Esophagus squamous epithelium (tissue), 5 donors: ENCODE measurements at places on chromosomes 5 and 9. TPM values are rescaled to one million over a fixed set of nuclear protein-coding genes. Genes with fewer than 3 reads are reported as not detected.

The NR2F1 gene
- total RNA-seq, result 3.6 TPM

GRCh38 chr5:138832218-138832617 is 42.9 kb downstream of the LRRTM2 start:
- no peaks in the 10 kb centered on the region for H3K36me3 ChIP-seq
- no peak overlapping the region for H3K27ac ChIP-seq
- no peak for DNase-seq
- H3K4me3 ChIP-seq, result no peak overlapping the region
- H3K4me1 ChIP-seq, result no peaks in the 10 kb centered on the region
- no peaks in the 10 kb centered on the region for H3K27me3 ChIP-seq

DNA sequence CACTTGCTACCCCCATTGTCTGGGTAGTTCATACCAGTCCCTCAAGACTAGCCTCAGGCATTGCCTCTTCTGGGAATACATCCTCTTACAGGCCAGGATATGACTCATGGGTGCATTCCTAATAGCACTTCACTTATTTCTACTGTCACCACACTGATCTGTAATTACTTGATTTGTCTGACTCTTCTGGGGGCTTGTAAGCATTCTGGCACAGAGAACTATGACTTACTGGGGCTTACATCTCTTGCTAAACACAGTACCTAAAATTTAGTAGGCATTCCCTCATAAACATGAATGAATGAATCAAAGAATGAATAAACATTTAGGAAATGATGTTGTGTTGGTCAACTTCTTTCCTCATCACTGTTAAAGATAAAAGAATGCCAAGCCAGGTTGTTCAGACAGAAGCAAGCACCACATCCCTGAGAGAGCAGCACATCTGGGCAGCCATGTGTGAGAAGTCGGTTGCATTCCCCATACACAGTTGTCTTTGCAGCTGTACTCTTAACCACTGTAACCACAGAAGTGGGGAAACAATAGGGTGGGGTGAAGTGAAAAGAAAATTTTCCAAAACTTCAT is 27.6 kb downstream of the IL7R start:
- H3K27ac ChIP-seq, result no peak overlapping the region
- peaks cover 6% of the 10 kb centered on the region for H3K4me1 ChIP-seq
- DNase-seq, result no peak
- no peak overlapping the region for H3K4me3 ChIP-seq

DNA sequence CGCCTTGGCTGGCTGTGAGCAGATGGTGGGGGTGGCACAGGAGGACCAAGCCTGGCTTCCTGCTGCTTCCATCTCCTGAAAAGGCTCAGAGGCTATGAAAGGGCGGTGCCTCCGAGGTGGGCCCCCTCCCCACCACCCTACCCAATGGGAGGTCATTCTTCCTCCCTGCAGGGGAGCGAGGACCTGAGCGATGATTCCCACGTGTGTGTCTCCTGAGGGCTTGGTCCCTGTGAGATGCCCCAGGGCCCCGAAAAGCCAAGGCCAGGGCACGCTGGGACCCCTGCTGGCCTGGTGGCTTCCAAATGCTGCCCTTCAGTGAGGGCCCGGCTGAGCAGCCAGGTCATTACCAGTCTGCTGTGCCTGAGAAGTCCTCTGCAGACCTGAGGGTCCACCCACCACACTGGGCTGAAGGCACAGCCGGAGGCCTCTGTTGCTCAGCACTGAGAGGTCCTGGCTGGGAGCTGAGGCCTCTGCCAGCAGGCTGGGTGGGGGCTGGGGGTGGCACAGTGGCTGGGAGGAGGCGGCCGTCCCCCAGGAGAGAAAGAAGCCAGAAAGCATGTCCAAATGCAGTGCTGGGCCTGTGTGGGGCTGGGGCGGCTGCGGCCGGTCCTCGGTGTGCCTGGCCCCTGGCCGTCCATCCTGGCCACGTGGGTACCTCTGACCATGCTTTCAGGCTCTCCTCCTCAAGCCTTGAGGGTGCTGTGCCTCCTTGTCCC is 14.0 kb upstream of the SLC6A19 start:
- H3K27ac ChIP-seq, result no peak overlapping the region
- no peak overlapping the region for H3K4me3 ChIP-seq
- H3K36me3 ChIP-seq, result no peaks in the 10 kb centered on the region

- no peaks in the 10 kb centered on the region for H3K27me3 ChIP-seq
- no peak overlapping the region for H3K27ac ChIP-seq
- DNase-seq, result no peak
- no peaks in the 10 kb centered on the region for H3K36me3 ChIP-seq
These were observed 29.5 kb upstream of the CYFIP2 start for GRCh38 chr5:157236423-157236822.

GRCh38 chr5:116248432-116248831 is 163.6 kb downstream of the COMMD10 start:
- no peaks in the 10 kb centered on the region for H3K36me3 ChIP-seq
- no peaks in the 10 kb centered on the region for H3K27me3 ChIP-seq
- no peak overlapping the region for H3K27ac ChIP-seq
- no peak overlapping the region for H3K4me3 ChIP-seq
- no peaks in the 10 kb centered on the region for H3K4me1 ChIP-seq
